ENCODE measurements at places on chromosomes 3 and 15.

DNA sequence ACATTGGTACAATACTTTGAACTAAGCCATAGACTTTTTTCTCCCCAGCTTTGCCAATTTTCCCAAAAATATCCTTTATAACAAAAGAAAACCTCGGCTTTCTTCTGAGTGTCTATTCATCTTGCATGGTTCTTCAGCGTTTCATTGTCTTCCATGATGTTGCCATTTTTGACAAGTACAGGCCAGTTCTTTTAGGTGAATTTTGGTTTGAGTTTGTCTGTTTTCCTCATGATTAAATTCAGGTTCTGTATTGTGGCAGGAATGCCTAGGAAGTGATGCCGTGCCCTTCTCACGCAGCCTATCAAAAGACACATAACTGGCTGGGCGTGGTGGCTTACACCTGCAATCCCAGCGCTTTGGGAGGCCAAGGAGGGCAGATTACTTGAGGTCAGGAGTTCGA is 7.6 kb upstream of the CSPG4 start:
- no peak for DNase-seq

DNA sequence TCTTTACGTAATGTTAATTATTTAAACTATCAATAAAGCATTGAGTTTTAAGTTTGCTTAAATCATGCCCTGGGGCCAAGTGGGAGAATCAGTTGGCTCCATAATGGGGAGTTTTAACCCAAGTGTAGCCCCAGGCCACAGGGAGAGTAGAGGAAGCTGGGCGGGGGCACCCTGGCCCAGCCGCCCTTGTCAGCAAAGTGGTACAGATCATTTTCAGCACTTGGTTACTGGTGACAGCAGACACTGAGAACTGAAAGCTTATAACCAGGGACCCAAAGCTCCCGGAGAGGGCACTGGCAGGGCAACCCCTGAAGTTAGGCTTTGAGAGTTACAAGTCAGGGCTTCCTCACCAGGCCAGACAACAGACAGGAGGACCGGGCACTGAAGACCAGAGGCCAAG is 90.6 kb downstream of the SEMA5B start:
- DNase-seq: no peak

GRCh38 chr3:56753206-56753820 is 48.4 kb downstream of the ARHGEF3 start:
- DNase-seq: no peak

DNA sequence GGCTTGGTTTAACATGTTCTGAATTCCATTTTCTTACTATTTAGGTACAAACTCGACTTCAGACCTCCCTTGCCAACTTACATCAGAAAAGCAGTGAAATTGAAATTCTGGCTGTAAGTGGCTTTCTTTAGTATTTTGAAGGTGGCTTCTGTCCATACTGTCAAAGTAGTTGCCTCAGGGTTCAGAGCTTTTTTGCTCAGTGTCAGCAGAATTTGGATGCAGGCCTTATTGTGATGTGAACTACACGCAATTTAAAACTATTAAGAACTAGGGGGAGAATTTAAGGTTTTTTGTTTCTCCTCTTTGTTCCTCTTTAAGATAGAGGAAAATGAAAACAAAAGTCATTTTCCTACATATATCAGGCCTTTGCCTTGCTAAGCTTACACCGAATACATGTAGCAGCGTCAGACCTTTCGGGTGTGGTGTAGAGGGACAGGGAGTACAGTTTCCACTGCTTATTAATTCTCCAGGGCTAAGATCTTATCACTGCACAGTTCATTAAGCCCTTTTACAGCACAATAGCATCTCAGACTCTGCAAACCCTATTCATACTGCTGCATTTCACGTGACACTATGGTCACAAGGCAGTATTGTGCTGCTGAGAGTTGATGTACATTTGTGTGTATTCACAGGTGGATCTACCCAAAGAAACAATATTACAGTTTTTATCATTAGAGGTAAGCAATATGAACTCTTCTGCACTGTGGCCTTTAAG is 6.7 kb downstream of the SRP14 start:
- DNase-seq: no peak

GRCh38 chr3:14533457-14533958 is 6.6 kb downstream of the GRIP2 start:
- no peak for DNase-seq

- peak; percentile 75 for DNase-seq
Observed at GRCh38 chr3:188832961-188833721, 338.6 kb upstream of the TPRG1 start.

GRCh38 chr15:33045066-33045810 is 149.3 kb downstream of the FMN1 start:
- DNase-seq: no peak

- no peak for DNase-seq
Observed at GRCh38 chr15:58761010-58761388, 10.1 kb upstream of the MINDY2 start.

DNA sequence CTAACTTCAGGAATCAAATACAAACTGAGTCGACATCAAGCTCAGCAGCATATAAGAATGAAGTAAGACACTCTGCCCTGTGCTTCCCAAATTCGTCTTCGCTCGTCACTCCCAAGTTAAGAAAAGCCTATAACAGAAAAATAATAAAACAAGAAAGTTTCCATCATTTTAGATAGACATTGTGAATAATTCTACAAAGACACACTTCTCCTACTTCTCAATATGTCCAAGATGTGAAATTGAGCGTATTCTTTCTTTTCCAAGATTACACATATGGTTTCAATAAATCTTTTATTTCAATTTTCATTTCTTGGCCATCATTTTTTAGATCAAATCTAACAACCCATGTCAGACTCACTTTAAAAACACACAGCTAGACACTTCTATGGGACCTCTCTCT is 85.1 kb downstream of the FSIP1 start:
- DNase-seq: no peak

DNA sequence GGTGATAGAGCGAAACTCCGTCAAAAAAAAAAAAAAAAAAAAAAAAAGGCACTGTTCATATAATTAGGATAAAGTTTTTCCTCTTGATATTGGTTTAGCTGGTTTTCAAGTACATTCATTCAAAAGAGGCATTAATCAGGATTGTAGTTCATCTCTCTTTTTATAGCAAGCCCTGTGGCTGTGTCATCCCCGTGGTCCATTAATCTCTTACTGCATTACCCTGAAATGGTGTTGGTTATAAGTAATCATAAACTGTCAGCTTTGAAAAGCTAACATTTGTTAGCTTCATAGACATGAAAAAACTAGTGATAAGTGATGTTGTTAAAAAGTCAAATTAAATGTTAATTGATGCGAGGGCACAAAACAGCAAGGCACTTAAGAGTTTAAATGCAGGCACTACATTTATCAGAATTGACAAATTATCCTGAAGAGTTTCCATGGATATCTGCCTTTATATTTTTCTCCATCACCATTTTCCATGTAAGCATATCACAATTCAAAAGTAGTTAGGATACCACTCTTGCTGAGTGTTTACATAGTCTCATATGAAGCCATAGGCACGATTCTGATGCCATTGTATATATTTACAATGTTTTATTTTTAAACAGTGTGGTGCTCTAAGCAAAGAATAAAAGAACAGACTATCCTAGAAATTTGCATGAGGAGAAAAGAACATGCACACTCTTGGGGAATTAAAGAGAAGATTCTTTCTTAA is 193.1 kb downstream of the OTOL1 start:
- DNase-seq: no peak

DNA sequence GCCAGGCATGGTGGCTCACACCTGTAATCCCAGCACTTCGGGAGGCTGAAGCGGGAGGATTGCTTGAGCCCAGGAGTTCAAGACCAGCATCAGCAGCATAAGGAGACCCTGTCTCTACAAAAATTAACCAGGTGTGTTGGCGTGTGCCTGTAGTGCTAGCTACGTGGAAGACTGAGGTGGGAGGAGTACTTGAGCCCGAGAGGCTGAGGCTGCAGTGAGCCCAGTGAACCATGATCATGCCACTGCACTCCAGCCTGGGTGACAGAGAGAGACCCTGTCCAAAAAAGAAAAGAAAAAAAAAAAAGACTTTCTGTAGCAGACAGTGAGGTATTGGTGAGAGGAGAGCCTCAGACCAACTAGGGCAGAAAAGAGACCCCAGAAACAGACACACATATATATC is 263.8 kb downstream of the XXYLT1 start:
- no peak for DNase-seq

DNA sequence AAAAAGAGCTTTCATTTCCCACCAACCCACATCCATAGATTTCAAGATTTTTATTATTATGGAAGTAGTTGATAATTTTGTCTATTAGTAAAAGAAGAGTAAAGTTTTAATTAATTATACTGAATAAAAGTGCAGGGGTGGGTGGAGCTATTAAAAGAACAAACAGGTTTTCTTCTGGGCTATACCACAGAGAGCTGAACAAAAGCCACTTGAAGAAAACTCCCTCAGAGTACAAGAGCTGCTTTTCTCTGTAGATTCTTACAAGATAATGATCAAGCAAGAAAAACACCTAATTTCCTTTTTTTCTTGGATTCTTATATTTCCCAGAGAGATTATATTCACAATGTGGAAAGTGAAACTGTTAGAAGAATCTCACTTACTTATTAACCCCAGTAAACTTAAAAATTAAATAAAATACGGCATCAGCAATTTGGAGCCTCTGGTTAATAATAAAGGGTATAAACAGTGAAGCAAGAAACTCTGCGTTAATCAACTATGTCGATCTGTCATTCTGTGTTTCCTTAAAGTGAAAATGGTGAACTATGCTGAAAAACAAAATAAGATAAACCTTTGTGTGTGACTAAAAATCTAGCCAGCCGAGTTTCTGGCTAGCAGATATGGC is 84.9 kb downstream of the THBS1 start:
- no peak for DNase-seq

DNA sequence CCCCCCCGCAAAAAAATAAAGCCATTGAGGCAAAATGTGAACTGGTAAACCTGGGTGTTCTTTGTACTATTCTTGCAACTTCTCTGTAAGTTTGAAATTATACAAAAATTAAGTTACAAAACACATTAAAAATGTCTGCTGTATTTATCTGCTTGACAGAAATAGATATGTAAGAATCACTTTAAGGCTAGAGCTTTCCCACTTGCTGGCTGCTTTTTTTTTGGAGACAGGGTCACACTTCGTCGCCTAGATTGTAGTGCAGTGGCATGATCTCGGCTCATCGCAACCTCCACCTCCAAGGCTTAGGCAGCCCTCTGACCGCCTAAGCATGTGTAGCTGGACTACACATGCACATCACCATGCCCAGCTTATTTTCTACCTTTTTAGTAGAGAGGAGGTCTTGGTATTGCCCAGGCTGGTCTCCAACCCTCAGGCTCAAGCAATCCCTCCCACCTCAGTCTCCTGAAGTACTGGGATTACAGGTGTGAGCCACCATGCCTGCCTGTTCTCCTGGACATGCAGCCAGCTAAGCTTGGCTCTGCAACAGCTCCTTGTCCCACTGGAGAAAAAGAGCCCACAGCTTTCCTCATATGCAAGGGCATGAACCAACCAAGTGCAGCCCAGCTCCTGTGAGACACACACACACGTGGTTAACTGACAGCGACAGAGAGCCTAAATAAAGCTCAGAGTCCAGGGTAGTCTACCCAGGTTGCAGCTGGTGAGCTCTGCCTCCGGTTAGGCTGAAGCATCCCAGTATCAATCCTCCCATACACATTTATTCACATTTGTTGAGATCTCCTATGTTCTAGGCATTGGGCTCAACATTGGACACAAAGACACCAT is 4.5 kb downstream of the RPS17 start:
- DNase-seq: no peak

DNA sequence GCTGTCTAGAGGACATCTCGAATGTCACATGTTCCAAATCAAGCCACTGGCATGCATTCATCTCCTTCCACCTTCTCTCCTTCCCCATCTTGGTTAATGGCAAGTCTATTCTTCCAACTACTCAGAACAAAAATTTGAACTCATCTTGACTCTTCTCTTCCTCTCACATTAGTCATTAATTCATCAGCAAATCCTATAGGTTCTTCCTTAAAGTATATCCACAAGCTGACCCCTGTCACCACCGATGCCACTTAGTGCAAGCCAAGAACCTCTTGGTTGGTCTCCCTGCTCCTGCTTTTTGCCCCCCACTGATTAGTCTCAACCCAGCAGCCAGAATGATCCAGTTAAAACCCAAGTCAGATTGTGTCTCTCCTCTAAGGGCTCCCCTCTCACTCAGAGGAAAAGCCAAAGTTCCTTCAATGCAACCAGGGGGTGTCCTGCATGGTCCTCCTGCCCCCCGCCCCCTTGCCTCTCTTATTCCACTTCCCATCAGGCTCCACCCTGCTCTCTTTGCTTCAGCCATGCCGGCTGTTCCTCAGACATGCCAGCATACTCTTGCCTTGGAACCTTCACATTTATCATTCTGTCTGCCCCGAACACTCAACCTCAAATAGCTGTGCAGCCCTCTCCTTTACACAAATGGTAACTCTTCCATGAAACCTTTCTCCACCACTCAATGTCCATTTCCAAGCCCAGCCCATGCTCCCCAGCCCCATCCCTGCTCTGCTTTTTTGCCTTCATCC is 1.0 kb upstream of the GALNT15 start:
- DNase-seq: no peak

Measured in mesendoderm (in vitro differentiated cells).